Esophagus squamous epithelium (tissue), 5 donors: ENCODE measurements at places on chromosomes 1 and 21.

GRCh38 chr1:63821091-63822005 lies 47.5 kb downstream of the ROR1 start:
- DNase-seq, result no peak

DNA sequence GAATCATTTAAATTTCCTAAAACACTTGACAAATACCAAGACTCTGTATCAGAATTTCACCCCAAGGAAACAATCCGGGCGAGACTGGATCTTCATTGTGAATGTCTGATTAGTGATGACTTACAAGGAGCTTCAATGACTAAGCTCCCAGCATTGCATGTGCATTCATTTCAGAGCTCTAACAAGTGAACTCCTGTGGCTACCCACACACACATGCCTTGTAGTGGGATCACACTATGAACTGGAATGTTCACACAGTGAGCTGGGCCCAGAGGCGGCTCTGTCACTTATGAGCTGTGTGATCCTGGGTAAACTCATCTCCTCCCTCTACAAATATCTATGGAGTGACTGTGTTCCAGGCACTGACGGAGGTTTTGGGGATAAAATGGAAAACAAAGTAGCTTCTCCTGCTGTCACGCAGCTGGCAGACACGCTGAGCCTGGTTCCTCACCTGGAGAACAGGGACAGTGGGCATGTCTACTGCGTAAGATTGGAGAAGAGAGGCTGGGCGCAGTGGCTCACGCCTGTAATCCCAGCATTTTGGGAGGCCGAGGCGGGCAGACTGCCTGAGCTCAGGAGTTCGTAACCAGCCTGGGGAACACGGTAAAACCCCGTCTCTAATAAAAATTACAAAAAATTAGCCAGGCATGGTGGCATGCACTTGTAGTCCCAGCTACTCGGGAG lies 56.9 kb downstream of the CLSTN1 start:
- DNase-seq, result no peak

DNA sequence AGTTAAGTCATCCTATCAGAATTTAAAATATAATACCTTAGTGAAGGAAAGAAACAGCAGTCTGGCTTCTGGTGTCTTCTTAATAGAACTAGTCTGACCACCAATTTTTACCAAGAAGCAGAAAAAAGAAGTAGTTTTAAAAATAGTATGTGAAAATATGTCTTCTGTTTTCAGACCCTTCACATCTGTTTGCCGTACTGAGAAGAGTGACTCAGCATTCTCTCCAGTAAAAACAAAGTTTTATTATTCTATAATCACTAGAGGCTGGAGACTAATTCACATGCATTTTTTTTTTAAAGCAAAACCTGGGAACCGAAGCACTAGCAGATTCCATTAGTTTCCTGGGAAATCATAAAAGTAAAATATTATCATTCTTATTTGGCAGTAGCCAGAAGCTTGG lies 163.8 kb downstream of the COL24A1 start:
- no peak for DNase-seq

DNA sequence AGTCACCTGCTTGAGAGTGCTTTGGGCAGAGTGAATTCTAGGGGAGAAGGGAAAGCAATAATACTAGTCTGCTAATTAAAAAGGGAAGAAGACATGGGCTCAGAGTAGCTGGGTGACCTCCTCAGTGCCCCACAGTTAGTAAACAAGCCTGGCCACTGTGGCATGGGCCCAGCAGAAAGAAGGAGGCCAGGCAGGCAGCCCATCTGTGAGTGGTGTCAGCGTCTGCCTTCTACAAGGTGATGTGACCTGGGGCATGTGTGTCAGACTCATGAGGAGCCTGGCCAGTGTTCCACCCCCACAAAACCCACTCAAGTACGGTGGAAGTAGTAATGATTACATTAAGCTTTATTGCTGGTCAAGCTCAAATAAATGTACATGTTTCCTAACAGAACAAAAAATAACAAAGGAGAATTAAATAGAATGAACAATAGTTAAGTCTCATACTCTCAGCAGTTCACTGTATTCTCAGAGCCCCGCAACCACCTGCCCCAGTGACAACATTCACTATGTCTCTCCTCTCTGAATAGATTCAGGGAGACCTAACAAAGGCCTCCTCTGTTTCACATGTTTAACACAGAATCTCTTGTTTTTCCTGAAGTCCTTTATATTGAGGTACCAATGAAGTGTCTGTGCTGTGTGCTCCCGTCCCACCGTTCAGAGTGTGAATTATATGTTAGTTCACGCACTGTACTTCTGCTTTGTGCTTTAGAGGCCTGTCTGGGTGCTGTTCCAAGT lies 32.5 kb downstream of the SLC22A15 start:
- DNase-seq, result no peak

DNA sequence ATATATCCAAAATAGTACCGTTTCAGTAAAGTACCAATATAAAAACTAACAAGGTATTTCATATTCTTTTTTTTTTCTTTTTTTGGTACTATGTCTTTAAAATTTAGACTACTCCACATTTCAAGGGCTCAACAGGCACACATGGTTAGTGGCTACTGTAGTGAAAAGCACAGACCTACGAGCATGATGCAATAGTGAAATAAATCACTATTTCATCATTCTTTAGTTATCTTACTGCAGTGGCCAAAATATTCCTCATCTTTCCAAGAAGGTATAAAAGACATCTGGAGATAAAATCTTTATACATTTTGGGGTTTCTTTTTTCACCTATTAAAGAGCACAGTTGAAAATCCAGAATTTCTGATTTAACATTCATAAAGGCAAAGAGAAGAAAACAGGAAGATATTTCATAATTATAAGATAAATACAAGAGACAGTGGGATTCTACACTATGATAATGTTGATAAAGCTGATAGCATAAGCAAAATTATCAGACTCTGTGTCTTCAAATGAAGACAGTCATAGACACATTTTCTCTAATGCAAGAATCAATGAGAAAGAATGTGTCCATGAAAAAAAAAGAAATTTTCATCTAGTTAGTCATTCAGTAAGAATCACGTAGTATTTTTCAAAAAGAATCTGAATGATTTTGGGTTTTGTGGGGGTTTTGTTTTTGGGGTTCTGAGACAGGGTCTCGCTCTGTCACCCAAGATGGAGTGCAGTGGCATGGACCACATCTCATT lies 41.9 kb downstream of the CEP170 start:
- no peak for DNase-seq

DNA sequence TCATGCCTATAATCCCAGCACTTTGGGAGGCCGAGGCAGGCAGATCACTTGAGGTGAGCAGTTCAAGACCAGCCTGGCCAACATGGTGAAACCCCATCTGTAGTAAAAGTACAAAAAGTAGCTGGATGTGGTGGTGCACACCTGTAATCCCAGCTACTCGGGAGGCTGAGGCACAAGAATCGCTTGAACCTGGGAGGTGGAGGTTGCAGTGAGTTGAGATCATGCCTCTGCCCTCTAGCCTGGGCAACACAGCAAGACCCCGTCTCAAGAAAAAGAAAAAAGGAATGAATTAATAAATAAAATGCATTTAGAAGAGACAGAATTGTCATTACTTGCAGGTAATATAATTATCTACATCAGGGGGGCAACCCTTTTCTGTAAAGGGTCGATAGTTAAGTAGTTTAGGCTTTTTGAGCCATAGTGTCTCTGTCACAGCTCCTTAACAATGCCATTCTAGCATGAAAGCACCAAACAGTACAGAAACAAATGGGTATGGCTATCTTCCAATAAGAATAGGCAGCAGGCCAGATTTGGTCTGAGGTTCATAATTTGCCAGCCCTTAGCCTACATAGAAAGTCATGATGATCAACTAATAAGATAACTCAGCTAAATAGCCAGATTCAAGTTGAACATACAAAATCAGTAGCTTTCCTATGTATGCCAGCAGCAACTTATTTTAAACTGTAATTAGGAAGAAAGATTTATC lies 56.8 kb downstream of the RPRD2 start:
- no peak for DNase-seq

DNA sequence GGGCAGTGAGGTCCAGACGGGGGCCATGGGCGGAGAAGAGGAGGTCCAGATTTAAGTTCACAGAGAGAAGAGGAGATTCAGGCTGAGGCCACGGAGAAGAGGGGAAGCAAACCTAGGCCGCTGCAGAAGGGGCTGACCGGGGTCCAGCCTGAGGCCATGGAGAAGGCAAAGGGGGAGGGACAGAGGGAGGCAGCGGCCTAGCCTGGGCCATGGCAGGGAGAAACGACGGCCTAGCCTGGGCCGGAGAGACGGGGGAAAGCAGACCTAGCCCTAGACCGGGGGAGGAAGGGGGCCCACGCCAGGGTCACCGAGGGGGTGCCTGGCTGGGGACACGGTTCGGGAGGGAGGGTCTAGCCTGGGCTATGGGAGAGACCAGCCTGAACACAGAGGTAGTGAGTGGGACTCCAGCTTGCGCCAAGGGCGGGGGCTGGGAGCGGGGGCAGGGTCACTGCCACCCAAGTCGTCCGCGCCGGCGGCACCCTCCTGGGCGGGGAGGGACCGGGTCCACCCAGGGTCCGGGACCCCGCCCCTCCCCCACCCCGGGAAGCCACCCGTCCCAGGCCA lies 459 bp downstream of the CAPZB start:
- no peak for DNase-seq

DNA sequence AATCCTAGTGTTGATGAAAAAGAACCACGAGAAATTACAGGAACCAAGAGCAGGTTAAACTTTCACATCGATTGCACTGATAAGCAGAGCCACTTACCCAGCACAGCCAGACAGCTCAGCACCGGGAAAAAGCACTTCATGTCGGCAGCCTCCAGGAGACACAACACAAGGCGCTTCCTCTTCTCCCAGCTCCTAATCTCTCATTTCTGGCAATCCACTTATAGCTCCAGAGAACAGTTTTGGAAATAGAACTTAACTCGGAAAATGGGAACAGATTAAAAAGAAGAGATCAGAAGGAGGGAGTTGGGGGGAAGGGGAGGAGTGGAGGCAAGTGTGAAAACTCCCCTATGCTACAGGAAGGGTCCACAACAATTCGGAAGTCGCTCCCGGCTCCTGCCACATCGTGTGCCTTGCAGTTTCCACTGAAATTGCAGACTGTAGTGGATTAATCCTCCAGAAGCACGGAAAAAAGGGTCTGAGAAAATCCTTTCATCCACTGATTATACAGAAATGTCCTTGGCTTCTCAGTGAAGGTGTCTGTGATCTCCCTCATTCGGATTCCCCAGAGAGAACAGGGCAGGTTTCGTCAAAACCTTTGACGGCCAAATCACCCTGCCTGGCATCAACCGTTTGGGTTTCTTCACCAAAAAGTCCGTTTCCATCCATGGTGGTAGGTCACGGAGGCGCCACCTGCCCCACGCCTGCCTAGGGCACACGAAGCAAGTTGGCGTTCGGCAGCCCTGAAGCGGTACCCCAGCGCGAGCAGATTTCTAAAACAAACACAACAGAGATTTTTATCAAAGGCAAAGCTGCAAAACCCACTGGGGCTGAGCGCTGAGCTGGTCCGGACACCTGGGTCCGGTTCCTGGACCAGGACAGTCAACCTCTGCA lies 1.1 kb downstream of the IGSF3 start:
- DNase-seq, result no peak

DNA sequence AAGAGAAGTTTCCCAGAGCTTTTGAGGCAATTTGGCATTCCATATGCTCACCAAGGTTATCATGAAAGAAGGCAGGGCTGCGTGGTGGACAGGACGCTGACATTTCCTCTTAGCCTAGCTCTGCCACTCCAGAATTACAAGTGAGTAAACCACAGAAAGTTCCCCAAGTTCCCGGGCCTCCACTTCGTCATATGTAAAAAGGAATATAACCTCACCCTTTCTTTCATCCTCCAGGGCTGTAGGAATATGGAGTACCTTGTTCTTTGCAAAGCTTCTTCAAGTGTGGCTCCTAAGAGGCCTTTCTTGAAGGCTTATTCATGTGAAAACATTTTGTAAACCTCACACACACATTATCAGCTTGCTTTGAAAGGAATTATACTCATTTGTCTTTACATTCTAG lies 210.2 kb downstream of the GREM2 start:
- no peak for DNase-seq

DNA sequence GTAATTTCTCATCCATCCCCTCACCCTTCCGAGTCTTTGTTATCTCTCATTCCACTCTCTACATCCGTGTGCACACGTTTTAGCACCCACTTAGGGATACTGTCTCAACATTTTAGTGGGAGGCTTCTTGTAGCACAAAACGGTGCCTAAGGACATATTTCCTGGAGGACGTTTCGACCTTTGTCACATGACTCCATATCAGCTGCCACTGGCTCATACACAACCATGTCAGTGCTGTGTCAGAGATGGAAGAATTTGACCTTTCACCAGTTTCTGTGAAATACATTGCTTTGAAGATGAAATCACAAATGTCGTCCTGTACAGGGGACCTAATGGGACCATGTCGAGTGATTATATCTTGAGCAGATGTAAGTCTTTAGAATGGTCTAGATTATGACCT lies 15.6 kb downstream of the B3GALT5 start:
- DNase-seq, result no peak

GRCh38 chr1:103254691-103255090 lies 146.4 kb upstream of the COL11A1 start:
- DNase-seq, result no peak

- DNase-seq, result no peak
Measured at GRCh38 chr1:56291374-56291919, 287.9 kb downstream of the PLPP3 start.

- no peak for DNase-seq
Measured at GRCh38 chr1:150793221-150793620, 14.8 kb downstream of the CTSK start.

GRCh38 chr1:30982937-30983336 lies 74.4 kb upstream of the SDC3 start:
- no peak for DNase-seq

GRCh38 chr1:154923695-154924094 lies 12.8 kb downstream of the PMVK start:
- no peak for DNase-seq

DNA sequence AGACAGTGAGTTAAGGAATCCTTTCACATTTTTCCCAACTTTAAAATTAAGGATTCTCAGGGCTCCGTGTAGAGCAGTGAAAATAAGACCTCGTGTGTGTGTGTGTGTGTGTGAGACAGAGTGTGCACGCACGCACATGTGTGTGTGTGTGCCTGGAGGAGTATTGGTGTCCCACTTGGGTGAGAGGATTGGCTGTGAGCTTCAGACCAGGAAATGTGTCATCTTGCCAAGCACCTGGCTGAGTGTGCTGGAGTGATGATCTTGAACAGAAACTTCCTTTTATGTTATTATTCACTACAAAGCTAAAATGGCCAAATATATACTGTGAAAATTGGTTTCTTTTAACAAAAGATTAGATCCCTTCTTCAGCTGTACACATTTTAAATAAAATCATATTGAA lies 35.2 kb upstream of the NTPCR start:
- DNase-seq, result no peak
